ENCODE measurements at places on chromosomes 3 and 15. TPM values are rescaled to one million over a fixed set of nuclear protein-coding genes. Genes with fewer than 3 reads are reported as not detected.

DNA sequence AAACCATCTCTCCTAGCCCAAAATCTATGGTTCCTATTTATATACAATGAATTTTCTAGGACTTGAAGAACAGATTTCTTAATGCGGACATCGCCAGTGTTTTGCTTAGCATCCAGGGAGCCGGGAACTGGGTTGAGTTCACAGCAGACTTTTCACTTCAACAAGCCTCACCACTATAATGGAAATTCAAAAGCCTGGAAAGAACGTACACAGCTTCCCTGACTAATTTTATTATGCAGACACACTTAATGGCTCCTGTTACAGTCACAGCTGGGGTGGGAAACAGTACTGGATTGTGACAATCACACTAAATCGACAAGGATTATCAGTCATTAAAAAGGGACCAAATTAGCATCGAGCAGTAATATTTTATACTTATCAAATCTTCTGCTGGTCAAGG lies 129.2 kb upstream of the BNIP2 start:
- DNase-seq: no peak

- DNase-seq: peak; percentile 15
Observed at GRCh38 chr3:47961815-47962606, 54.2 kb downstream of the MAP4 start.

- no peak for DNase-seq
Observed at GRCh38 chr3:87298111-87298718, 21.8 kb upstream of the POU1F1 start.

DNA sequence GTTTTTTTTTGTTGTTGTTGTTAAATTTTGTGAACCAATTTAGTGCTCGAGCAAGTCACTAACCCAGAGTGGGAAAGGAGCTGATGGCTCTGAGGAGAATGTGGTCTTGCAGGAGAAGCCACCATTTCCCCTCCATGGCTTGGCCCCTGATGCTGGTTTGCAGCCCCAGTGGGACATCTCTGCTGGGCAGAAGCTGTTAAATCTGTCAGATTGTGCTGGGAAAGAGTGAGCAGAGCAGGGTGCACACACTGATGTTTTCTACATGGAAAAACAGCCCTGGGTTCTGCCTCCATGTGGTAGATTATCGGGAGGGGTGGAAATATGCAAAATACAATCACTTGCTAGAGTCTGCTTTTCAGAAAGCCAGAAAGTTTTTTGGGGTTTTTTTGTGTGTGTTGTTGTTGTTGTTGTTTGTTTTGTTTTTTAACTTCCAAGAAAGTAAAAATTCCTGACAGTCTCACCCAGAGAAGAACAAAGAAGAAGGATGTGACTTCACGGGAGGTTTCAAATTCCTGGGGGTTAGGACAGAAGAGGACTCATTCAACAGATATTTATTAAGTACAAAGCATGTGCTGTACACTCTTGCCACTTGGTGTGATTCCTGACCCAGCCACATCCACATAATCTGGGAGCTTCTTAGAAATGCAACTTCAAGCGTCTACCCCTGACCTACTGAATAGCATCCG lies 133.7 kb downstream of the FOXB1 start:
- peak; percentile 28 for DNase-seq

GRCh38 chr3:31114929-31115283 lies 220.4 kb upstream of the GADL1 start:
- no peak for DNase-seq

- DNase-seq: no peak
Observed at GRCh38 chr3:119767936-119768601, 13.8 kb upstream of the NR1I2 start.

DNA sequence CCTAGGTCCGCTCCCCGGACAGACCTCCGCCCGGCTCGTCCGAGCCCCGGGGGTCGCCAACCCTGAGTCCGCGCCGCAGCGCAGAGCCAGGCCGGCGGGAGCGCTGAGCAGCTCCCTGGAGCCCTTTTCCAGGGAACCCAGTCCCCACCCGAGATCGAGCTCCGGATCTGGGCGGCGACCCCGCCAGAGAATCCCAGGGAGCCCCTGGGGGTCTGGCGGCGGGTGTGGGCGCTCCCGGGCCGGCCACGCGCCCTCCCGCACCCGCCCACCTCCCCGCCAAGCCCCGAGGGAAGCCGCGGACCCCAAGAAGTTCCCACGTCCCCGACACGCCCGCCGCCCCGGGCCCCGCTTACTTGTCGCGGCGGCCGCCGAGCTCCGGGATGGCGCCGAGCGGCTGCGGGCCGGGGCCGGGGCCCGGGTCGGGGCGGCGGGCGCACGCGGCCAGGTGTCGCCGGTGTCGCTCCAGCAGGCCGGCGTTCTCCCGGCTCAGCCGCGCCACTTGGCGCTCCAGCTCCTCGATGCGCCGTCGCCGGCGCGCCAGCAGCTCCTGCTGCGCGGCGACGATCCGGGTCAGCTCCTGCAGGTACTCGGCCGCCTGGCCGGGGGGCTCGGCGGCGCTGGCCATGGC lies 137.7 kb downstream of the NUP210 start:
- no peak for DNase-seq

- DNase-seq: no peak
Observed at GRCh38 chr3:66577426-66578203, 76.8 kb upstream of the LRIG1 start.

- DNase-seq: no peak
Observed at GRCh38 chr15:32715276-32715675, 2.5 kb upstream of the GREM1 start.

DNA sequence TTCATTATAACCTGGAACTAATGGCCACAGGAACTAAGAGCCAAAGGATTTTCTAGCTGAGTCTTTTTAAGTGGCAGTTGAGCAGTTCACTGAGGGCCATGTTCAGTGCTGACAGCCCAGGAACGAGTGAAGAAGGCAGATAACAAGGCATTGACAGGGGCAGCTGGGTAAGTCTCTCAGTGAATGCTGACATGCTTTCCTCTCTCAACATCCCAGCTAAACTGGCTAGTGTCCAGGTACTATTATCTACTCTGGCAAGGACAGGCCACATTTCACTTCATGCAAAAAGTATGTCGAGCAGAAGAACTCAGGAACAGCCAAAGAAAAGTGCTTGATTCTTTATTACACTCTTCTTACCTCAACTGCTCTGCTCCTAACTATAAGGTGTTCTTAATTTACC lies 515.9 kb downstream of the NLGN1 start:
- no peak for DNase-seq

DNA sequence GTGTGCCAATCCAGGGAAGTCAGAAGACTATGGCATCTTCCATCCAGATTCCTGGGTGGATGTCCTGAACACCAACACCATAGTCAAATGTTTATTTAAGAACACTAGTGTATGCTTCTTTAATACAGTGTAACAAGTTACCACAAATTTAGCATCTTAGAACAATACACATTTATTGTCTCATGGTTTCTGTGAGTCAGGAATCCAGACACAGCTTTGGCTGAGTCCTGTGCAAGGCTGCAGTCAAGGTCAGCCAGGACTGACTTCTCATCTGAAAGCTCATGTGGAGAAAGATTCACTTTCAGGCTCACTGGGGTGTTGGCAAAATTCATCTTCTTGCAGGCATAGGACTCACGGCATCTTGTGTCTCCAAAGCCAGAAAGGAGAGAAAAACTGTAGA lies 143.4 kb downstream of the ANXA2 start:
- DNase-seq: no peak

GRCh38 chr3:158728061-158728377 lies 4.2 kb downstream of the RARRES1 start:
- no peak for DNase-seq

DNA sequence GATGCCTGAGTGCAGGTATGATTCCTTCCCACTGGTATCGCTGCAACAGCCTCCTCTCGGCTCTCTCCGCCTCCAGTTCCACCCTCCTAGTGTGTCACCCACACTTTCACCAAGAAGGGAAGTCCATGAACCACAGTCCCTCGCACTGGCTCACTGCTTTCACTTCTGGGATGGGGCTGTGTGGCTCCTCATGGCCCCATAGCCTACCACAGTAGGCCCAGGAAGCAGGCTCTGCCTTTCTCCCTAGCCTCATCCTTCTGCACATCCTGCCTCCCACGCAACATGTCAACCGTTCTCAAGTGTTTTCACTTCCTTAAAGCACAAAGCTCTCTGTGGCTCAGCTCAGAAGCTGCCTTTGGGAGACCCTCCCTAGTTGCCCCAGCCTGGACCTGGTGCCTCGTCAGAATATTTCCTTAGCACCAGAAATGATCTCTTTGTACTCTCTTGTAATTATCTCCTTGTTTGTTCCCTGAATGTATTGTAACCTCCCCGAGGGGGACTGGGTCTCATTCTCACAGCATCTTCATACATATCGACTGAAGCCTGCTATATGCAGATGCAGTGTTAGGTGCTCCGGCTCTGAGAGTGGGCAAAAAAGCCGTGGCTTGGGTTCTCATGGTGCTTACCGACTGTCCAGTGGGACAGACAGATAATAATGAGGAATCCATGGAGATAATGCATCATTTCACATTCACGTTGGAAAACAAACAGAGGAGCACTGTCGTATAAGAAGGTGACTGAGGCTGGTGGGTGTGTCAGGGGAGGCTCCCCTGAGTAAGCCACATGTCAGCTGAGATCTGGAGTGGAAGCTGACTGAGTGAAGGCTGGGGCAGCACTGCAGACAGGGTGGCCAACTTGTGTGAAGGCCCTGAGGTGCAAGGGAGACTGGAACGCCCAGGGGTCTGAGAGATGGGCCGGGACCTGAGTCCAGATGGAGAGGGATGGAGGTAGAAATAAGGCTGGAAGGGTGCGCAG lies 107.1 kb downstream of the DGKG start:
- no peak for DNase-seq

- DNase-seq: no peak
Observed at GRCh38 chr3:190323246-190323626, 990 bp upstream of the CLDN1 start.

DNA sequence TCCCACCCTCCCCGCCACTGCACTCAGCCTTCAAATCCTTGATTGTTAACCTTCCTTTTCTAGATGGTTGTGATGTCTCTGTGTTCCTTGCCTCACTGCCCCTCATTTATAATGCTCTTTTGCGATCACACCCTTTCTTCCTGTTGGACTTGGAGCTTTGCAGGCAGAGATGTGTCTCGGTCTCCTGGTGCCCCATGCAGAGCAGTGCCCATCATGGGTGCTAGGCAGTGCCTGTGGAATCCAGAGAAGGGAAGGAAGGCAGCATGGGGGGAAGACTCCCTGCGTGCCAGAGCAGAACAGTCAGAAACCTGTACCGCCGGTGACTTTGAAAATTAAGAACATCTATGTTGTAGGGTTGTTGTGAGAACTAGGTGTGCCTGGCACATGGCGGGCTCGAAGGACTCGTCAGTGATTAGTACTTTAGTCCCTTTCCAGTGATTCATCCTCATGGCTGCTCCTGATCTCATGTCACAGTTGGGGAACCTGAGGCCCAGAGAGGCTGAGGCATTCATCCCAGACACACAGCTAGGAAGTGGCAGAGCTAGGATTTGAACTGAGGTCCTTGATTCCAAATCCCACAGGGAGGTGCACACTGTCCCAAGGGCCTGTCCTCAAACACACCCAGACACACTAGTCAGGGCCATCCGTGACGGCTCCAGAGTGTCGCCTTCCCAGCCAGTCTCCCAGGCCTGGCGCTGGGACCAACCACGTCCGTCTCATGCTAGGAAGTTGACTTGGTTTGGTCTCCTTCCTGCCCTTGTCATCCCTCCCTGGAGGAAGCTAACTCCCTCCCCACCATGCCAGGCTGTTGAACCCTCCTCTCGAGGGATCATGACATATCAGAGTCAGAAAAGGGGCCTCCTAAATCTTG lies 58.3 kb downstream of the SMAD6 start:
- DNase-seq: no peak

- no peak for DNase-seq
Observed at GRCh38 chr15:92901995-92902394, 1.9 kb downstream of the CHD2 start.

GRCh38 chr3:57755368-57755675 lies 787 bp upstream of the SLMAP start:
- peak; percentile 61 for DNase-seq

DNA sequence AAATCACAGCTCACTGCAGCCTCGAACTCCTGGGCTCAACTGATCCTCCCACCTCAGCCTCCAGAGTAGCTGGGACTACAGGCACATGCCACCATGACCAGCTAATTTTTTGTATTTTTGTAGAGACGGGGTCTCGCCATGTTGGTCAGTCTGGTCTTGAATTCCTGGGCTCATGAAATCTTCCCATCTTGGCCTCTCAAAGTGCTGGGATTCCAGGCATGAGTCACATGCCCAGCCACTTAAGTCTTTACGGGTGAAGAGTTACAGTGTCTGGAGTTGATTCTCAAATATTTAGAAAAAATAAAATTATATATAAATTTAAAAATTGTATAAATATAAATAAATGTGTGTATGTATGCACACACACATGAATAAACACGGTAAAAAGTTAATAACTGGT lies 14.5 kb upstream of the KBTBD12 start:
- no peak for DNase-seq

- no peak for DNase-seq
Observed at GRCh38 chr3:18634461-18634860, 209.3 kb upstream of the SATB1 start.

GRCh38 chr3:62898530-62899496 lies 23.6 kb upstream of the CADPS start:
- DNase-seq: no peak

- peak; percentile 11 for DNase-seq
Observed at GRCh38 chr3:123637131-123637530, 52.3 kb upstream of the HACD2 start.

DNA sequence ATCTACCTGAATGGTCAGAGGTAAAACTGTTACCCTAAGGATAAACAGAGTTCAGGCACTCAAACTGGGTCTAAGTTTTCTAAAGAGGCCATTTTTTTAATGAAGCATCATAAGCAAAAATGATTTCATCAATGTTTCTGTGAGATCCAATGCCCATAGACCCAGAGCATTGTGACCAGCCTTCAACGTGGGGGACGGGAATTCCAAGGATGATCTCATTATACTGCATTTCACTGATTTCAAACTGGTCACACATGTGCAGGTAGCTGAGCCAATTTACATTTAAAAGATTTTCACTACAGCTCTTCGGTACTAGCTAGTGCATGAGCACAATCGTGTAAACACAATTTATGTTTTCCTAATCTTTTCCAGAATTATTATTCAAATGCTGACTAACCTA lies 472.9 kb downstream of the DIPK2A start:
- no peak for DNase-seq

GRCh38 chr3:73848173-73848906 lies 223.6 kb upstream of the PDZRN3 start:
- DNase-seq: no peak

The CAND2 gene
- polyA plus RNA-seq: 0.09 TPM

The FANCD2OS gene
- polyA plus RNA-seq: not detected

The EEF1AKMT4 gene
- 18.6 TPM for polyA plus RNA-seq

The USP50 gene
- polyA plus RNA-seq: not detected

The LRRC34 gene
- polyA plus RNA-seq: 0.43 TPM

The SPATA12 gene
- polyA plus RNA-seq: 0.08 TPM

The NTRK3 gene
- not detected for polyA plus RNA-seq

The SEMA6D gene
- 0.67 TPM for polyA plus RNA-seq

Data from keratinocyte (primary cell).